H1 (cell line): ENCODE measurements at places on chromosomes 6 and 20. TPM values are rescaled to one million over a fixed set of nuclear protein-coding genes. Genes with fewer than 3 reads are reported as not detected.

SNAI1 gene
- 6.5 and 7.7 TPM in 2 replicates for total RNA-seq

MEP1A gene
- not detected in 2 replicates for total RNA-seq

ASIP gene
- total RNA-seq, result not detected in 2 replicates

IL17A gene
- total RNA-seq, result not detected in 2 replicates

AVP gene
- total RNA-seq, result 0.77 TPM in 1 of 2 replicates, not detected in the other

TAF4 gene
- total RNA-seq, result 30.1 and 33.0 TPM in 2 replicates

RIMS1 gene
- 2.3 TPM in 2 replicates for total RNA-seq

PLA2G7 gene
- 1.5 and 1.9 TPM in 2 replicates for total RNA-seq

GRCh38 chr6:116536216-116536621, 9.3 kb downstream of the TRAPPC3L start:
- no peak for DNase-seq

GRCh38 chr20:33710681-33711445, 9.2 kb downstream of the PXMP4 start:
- DNase-seq, result peak; percentile 46

DNA sequence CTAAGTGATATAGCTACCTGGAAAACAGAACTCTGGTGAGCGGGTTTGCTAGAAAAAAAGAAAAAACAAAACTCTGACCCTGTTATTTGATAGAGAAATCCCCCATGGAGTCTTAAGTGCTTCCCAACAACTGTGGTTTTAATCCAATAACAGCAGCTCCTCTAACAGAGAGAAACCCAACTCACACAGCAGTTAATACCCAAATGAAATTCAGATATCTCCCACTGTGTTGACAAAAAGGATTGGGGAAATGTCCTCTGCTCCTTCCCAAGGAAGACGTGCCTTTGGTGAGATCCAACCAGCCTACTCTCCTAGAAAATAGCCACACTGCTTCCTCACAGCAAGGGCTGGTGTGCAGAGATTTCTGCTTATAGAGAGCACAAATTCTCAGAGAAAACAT, 200.4 kb upstream of the FBXL4 start:
- DNase-seq, result no peak

DNA sequence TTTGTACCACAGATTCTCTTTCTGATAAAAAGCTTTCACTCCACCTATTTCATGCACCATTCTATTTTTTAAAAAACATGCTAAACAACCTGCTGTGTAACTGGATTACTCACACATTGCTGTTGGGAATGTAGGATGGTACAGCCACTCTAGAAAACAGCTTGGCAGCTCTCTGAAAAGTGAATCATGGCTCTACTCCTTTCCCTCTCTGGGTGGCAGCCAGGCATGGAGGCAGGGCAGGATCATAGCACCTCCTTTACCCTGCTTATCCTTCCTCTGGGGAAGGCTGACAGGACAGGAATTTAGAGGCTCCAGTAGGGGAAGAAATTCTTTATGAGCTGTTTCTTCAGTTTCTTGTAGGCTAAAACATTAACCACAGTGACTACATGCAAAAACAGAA, 6.7 kb upstream of the VNN2 start:
- DNase-seq, result no peak

DNA sequence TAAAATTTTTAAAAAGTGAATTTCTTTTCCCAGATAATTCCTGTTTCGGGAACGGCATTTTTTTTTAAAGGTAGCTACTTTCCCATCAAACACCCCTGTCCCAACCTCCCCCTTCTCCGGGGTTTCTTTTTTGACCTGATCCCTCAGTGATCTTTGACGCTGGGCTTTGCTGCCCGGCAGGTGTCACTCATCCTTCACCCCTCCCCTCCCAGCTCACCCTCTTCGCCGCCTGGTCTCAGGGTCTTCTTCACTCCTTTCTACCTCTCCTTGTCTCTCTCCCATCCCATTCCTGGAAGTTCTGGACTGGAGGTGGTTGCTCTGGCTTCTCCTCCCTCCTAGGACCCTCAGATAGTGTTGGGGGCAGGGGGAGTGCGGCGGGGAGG, 329 bp upstream of the GPR6 start:
- no peak for DNase-seq

DNA sequence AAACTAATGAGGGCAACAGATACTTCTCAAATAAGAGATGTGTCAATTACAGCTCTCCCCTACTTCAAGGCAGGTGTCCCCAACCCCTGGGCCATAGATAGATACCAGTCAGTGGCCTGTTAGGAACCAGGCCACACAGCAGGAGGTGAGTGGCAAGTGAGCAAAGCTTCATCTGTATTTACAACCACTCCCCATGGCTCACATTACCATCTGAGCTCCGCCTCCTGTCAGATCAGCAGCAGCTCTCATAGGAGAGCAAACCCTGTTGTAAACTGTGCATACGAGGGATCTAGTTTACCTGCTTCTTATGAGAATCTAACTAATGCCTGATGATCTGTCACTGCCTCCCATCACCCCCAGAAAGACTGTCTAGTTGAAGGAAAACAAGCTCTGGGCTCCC, 422.1 kb downstream of the GJA1 start:
- DNase-seq, result no peak

DNA sequence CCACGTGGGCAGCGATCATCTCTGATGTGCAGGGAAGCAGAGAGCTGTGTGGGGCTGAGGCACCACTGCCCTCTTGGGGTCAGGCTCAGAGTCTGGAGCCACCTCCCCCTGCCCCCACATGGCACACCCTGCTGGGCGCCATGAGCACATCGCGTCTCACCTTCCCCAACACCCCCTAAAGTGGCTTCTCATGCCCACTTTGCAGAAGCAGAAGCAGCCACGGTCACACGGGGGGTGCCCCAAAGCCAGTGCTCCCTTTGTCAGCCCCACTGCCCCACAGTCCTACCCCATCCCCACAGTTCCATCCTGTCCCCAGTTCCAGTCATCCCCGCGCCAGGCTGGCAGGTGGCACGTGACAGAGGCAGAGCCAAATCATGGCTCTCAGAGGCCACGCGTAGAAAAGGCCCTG, 19.5 kb downstream of the SDCBP2 start:
- no peak for DNase-seq

DNA sequence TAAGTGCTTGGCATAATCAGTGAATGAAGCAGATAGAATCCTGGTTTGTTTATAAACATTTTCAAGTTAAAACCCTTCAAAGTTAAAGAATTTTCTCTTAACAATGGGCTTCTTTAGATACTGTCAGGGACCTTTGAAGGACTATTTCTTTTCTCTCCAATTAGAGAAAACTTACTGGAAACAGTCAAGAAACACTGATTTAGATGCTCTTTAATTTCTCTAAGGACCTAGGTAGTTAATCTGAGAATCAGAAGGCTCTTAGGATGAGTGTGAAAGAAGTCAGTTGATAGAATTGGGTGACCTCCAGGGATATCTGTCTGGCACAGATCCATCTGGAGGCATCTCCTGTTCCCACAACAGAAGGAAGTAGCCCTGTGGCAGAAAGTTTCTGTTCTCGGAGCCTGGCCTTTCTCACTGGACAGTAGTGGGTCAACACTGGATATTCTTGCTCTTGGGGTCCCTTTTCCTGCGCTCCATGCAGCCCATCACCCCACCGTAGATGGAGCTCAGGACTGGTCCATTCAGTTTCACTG, 22.5 kb downstream of the KIAA0408 start:
- no peak for DNase-seq

DNA sequence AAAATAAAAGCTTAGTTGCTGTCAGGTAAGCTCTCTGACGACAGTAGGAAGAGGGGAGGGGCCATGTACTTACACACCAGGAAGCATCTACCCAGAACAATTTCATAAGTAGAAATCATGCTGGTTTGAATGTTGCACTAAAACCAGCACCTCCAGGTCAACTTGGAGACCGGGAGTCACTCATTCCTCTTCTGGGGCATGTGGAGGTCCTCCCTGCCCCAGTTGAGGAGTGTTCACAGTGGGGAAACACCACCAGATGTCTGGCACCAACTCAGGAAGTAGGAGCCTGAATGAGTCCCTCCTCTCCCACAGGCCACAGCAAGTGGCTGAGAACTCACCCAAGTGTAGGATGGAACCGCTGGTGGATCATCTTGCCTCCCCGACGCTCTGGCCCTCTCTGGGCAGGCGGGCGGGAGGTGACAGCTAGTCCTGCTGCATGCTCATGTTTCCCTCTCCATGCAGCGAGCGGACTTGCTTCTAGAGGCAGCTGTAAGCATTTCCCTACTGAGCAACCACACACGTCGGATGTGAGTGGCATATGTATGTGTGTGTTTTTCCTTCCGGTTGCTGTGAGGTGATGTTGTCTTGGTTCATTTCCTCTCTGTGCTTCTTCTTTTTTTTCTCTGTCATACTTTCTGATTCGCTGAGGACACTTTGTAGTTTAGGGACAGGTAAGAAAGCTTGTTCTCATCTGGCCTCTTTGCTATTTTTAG, 149.5 kb upstream of the NEDD9 start:
- DNase-seq, result no peak

DNA sequence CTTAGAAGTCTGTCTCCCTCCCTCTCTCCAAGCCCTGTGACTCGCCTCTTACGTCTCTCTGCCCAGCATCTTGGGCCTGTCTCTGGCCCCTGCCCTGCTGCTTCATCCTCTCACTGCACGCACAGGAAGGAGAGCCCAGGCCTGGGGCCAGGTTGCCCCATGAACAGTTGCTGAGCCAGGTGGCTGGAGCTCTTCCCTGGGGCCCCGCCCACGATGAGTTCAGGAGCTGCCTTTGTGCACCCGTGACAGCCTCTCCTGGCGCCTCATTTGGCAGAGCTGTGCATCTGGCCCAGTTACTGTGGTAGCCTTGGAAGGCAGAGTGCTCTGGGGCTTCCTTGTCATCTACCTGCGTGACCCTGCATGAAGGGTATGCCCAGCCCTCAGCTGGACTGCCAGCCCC, 44.5 kb downstream of the SLC52A3 start:
- DNase-seq, result no peak

DNA sequence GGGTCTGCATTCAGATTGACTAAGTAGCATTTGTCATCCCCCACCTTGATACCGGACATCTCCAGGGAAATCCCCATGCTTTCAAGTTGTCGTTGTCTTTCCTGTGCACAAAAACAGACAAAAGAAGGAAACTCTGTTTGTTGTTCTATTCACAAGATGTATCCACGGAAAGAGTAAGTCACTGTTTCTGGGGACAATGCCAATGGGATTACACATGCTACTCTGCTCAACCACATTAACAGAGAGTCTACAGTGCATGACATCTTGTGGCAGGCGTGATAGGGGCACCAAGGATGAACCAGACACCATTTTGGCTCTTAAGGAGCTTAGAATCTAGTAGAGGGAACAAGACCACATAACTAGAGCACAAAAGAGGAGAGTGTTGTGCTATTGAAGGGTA, 124.4 kb upstream of the NUP153 start:
- no peak for DNase-seq

- no peak for DNase-seq
Observed at GRCh38 chr6:68040312-68040778, 594.7 kb upstream of the ADGRB3 start.

GRCh38 chr6:92623431-92623830, 795.9 kb downstream of the EPHA7 start:
- DNase-seq, result no peak

GRCh38 chr6:148835920-148836441, 89.2 kb downstream of the UST start:
- DNase-seq, result no peak

DNA sequence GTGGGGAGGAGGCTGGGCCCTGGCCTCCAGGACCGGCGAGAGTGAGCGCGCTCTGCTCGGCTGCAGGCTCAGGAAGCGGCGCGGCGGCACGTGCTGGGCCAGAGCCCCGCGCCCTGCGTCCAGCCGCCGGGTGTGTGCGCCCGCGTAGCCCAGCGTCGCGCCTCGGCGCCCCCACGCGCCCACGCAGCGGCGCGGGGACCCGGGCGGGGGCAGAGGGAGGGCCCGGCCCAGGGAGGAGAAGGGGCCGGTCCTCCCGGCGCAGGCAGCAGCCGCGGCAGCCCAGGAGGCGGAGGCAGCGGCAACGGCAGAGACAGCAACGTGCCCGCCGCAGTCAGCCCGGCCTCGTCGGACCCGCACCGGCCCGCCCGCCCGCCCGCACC, at the start of gene EYA2:
Gene EYA2 (plus strand): TSS at position 265 of the 380 bp plus-strand sequence. CDS start 95,168 bp downstream, outside the sequence.
- DNase-seq, result no peak

GRCh38 chr6:30790724-30791383, 46.5 kb upstream of the IER3 start:
- no peak for DNase-seq

DNA sequence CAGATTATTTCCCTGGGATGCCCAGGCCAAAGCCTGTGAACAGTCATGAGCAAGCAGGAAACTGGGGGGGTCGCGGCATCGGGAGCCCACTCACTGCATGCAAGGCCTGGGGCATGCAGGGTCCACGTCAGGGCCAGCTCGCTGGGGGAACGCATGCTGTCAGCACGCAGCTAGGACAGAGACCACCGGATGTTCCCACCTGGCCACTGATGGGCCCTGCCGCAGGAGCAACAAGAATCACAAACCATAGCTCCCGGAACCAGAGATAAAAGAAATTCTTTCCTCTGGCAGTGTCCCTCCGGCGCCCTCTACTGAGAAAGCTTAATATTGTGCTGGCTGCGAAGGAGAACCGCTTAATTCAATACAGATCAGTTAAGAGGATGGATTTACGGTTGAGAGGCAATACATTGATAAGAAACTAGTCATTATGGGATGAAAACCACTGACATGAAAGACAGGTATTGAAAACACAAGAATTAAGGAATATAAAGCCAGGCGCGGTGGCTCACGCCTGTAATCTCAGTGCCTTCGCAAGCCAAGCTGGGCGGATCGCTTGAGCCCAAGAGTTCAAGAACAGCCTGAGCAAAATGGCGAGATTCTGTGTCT, 32.6 kb downstream of the C6orf15 start:
- peak; percentile 84 for DNase-seq

DNA sequence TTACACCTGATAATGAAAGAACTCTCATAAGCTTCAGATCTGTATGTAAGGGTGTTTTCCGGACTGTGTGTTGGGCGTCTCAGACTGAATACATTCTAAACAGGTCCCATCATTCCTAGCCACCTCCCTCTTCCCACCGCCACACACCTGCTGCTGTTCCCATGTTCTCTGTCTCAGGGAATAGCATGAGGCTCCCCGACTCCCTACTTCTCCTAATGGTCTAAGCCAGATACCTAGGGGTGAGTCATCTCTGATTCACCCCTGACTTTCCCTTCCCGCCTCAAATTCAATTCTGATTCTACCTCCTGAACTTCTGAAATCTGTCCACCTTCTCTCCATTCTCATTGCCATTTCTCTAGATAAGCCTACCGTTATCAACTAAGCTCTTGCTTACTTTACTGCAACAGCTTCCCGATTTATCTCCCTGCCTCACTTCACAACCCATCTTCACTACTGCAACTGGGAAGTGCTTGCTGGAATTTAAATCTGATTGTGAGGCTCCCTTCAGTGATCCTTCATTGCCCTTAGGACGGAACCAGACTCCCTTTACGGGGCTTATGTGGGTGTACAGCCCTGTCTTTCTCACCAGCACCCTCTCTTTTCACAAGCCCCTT, 1.6 kb downstream of the TMEM14A start:
- no peak for DNase-seq

- no peak for DNase-seq
Observed at GRCh38 chr6:43831191-43831590, 61.2 kb downstream of the VEGFA start.
